CD8-positive, alpha-beta memory T cell (primary cell): ENCODE measurements at places on chromosomes 7 and 10. TPM values are rescaled to one million over a fixed set of nuclear protein-coding genes. Genes with fewer than 3 reads are reported as not detected.

Gene TFEC
- 0.39 TPM for total RNA-seq

Gene CTAGE4
- total RNA-seq: 1.8 TPM

Gene CUEDC2
- 64.8 TPM for total RNA-seq

Gene TEX36
- total RNA-seq: not detected

Gene IGF2BP3
- 0.04 TPM for total RNA-seq

Gene TMEM196
- not detected for total RNA-seq

Gene TLX1
- not detected for total RNA-seq

DNA sequence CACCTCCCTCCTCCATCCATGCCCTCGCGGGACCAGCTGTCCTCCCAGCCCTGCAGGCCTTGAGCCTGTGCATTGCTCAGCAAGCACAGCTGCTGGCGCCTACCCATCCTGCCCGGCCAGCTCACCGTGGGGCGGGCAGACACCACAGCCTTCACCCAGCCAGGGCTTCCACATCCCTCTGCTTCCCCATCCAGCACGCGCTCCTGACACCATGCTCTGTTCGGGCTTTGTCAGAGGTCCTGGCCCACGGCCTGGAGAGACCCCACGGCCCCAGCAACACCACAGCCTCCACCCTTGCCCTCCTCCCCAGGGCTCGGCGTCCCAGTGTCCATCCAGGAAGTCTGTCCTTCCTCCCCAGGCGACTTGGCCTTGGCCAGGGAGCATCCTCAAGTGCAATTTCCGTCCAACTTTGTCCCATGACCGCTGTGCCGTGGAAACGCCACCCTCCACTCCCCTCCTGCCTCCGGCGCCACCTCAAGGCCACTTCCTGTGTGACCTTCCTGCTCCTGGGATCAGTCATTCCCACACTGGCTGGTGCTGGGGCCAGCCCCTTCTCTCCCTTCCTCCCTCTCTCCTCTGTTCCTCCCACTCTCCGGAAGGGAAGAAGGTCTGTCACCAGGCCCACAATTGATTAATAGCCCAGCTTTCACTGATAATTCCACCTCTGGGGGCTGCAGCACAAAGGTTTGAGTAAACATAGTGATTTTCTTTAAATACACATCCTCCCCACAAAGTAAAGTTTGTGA is 71.5 kb upstream of the SMNDC1 start:
- no peak for DNase-seq

GRCh38 chr7:107387128-107387527 is 82.7 kb upstream of the GPR22 start:
- DNase-seq: no peak

DNA sequence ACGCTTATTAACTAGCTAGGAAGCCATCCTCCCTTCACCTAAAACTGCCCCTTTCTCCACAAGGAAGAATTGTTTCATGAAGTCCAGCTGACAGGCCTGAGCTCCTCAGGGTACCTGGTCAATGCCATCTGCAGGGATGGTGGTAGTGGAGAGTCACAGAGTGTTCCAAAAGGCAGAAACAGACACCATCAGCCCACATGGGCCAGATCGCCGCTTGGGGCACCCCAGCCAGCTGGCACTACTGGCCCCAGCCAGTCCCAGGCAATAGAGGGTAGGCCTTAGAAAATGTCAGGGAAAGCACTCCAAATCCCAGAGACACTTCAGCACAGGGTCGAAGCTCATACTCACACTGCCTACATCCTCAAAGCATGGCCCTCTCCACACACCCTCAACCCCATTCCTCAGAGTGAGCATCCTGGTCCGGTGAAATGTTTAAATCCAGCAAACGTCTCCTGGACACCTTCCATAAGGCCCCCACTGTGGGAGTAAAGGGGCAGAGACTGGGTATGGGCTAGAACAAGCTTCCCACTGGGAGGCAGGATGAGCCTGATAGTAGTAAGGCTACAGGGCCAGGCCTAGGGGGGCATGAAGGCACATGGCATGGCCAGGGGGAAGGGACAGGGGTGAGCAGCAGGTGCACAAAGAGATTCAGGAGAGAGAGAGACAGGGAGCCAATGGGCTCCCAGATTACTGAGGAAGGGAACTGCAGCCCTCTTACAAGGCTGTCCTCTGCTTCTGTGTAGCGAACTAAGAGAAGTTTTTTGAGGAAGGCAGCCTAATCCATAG is 1.9 kb downstream of the LRRC20 start:
- no peak for DNase-seq

GRCh38 chr10:96724621-96725020 is 4.3 kb upstream of the PIK3AP1 start:
- no peak for DNase-seq

DNA sequence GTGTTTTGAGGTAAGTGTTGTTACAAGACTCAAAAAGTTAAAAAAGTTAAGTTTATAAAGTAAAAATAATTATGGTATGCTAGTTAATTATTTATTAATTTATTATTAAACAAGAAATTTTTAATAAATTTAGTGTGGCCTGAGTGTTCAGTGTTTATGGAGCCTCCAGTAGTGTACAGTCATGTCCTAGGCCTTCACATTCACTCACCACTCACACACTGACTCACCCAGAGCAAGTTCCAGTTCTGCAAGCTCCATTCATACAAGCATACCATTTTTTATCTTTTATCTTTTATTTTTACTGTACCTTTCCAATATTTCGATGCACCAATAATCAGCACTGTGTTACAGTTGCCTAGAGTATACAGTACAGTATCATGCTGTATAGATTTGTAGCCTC is 381.2 kb upstream of the MGMT start:
- no peak for DNase-seq

DNA sequence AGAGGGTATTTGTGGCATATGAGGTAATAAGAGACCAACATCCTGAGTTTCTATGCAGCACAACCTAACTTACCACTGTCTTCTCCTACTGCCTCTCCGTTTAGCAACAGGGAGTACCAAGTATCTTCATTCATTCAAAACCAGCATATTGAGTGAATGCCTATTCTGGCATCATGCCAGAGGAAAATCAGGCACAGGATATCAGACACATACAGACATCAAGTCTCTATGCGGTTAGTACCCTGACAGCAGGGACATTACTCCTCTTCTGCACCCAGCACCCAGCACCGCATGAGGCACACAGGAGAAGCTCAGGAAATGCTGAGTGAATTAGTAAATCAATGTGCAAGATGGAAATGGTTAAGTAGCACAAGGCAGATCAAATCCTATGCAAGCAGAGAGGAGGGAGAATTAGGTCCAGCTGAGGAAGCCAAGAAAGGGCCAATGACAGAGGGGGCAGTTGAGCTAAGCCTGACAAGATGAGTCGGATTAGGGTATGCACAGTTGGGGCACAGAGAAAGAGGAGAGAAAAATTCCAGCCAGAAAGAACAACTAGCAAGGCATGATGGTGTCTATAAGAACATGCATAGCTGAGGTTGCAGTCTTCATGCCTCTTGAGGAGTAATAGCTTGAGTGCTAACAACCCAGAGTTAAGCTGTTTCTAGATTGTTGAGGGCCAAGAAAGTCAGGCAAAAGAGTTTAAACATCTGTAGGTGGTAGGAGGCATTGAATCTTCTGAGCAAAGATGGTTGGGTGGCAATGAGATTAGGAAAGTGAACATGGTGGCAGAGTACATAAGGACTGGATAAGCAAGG is 146.0 kb downstream of the PLXNA4 start:
- DNase-seq: no peak

DNA sequence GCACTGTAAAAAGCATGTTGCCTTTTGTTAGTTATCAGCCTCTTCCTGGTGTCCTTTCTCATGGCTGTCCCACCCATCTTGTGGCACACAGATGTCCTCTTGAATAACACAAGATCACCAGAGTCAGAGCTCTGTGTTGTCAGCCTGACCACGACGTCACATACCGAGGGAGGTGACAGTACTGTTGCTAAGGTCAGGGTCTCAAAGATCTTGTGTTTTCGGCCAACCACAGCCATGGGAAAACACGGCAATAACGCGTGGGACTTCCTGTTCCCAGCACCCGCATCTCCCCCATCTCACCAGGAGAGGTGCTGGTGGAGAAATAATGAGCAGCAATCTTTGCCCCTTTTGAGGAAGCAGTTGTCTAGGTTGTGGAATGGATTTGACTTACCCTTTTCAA is 40.4 kb downstream of the NPVF start:
- no peak for DNase-seq

- no peak for DNase-seq
These were observed 26.8 kb downstream of the LYZL2 start for GRCh38 chr10:30602747-30603146.

GRCh38 chr7:79563821-79564522 is 110.5 kb upstream of the MAGI2 start:
- no peak for DNase-seq

GRCh38 chr10:63549810-63550209 is 28.6 kb downstream of the REEP3 start:
- no peak for DNase-seq

DNA sequence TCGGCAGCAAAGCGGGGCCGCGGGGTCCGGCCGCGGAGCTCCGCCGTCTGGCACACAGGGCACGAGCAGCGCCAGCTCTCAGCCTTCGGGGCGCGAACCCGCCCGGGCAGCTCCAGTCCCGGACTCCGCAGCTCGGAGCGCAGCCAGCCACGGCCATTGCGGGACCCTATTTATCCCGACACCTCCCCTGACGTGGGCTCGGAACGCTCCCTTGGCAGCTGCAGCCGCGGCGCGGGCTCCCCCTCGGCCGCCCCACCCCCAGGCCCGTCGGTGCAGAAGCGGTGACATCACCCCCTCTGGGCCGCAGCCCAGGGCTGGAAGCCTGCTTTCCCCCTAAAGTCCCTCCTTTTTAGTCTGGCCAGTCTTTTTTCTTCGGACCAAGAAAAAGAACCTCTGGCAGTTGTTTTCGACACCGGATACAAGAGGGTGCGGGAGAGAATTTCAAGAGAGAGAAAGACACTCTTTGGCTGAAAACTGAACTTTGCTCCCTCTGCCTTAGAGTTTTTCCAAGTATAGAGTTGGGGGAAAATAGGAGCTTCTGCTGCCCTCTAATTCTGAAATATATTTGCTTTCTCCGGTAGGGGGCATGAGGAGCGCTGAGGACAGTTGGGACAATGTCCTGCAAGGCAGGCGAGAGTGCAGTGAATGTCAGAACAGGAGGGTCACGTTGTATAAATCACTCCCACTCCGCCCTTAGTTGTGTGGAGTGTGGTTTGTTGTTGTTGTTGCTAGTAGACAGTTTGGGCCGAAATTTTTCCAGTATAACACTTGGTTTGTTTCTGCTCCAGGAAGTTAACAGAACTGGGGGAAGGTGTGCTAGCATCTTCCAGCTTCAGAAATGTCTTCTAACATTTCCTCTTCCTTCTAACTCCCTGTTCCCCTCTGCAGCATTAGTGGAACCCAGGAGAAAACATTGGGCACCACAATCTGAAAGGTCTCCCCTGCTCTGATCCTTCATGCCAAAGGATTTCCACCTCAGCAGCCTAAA is at the start of gene SFRP4:
TSS of gene SFRP4 (minus strand) at position 145 of the 988 bp plus-strand sequence. CDS start 280 bp downstream, outside the sequence.
- DNase-seq: no peak

- no peak for DNase-seq
These were observed 7.7 kb downstream of the PNLIP start for GRCh38 chr10:116553378-116553980.

GRCh38 chr10:23037561-23037960 is 57.8 kb upstream of the MSRB2 start:
- DNase-seq: no peak

- DNase-seq: no peak
These were observed 123.6 kb upstream of the GDF10 start for GRCh38 chr10:47176206-47176902.

DNA sequence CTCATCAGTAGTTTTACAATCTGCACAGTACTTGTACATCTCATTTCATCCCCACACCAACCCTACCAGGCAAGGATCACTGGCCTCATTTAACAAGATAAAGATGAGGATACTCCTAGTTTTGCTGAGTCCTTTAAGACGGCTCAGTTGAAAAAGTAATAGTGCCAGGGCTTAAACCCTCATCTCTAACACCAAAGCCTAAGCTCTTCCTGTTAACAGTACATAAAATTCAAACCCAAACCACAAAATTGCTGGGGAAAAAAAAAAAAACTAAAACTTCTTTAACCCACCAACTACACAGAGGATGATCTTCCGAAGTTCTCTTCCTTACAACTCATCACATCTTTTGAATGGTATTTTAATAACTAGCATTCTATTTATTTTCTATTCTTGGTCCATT is 1.3 kb downstream of the SAR1A start:
- peak; percentile 64 for DNase-seq

DNA sequence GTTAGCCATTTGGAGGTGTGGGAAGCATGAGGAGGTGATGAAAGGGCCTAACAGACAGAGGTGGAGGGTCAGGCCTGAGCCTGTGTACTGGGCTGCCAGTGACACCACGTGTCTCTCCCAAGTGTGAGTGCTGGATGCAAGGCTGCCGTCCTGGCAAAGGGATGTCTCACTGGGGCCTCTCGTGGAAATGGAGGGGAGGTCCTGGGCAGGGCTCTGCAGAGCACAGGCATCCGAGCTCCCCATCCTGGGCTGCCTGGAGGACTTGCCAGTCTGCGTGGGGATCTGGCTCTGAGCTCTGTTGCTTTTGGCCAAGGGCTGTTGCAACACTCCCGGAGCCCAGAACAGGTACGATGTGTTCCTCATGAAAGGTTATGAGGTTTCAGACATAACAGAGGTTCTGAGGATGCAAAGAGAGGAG is 77.3 kb downstream of the GRK5 start:
- no peak for DNase-seq

DNA sequence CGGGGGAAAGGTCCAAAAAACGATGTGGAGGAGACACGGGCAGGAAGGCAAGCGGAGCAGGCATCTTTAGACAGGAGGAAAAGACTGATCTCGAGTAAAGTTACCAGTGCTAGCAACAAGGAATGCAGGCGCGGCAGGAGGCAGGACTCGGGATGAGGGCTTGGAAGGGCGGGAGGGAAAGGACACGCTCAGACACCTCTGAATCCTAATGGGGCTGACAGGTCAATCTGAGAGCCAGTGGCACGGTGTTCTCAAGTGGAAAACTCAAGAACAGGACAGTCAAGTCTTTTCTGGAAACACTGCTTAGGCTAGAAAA is 155.3 kb upstream of the COBL start:
- no peak for DNase-seq
